ENCODE measurements at places on chromosomes 3 and 15.

GRCh38 chr3:25781758-25782594, 1.3 kb downstream of the NGLY1 start:
- no peak for DNase-seq

GRCh38 chr3:10347648-10348403, 26.9 kb upstream of the SEC13 start:
- DNase-seq = no peak

- no peak for DNase-seq
Measured at GRCh38 chr3:5282703-5283102, 95.2 kb downstream of the EDEM1 start.

DNA sequence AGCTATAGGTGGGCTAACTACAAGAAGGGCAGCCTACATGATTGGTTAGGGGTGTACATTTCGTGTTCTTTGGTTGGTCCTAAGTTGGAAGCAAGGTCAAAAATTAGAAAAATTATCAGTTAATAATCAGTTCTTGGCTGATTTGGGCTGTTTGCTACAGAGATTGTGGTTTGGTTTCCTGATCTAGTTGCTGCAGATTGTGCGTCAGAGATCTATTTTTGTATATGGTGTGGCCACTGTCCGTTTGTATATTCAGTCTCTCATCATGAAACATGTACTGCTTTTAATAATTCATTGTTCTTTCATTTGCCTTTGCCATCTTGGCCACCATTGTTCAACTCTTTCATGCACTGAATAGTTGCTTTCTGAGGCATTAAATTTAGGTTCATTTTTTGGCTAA, 80.9 kb downstream of the LRRC3B start:
- no peak for DNase-seq

DNA sequence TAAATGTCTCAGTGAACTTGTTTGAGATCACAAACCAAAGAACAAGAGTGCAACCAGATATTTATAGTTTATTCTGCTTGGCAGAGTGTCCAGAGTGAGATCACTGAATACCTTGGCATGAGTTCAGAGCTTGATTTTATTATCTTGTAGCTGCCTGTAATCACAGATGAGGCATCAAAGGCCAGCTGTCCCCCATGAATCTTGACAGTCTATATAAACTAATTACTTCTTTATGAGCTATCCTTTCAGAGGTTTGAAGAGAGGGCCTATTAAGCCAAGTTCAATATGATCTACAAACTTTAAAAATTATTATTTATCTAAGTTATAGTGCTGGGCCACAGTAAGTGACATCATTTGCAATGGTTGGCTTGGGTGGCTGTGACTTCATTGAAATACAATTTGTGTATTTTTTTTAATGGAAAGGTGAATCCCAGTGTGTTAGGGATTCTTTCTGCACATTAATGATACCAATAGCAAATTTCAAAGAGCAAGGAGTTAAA, 251.5 kb downstream of the CLSTN2 start:
- no peak for DNase-seq

- no peak for DNase-seq
Measured at GRCh38 chr15:57308170-57308545, 68.1 kb upstream of the CGNL1 start.

Data from activated CD4-positive, alpha-beta T cell treated with anti-CD3 and anti-CD28 coated beads for 4 hours (primary cell).